GM12892 (cell line): ENCODE measurements at places on chromosomes 3 and 15.

- no peak for DNase-seq
These were observed 1183.6 kb downstream of the NSUN3 start for GRCh38 chr3:95246413-95246812.

GRCh38 chr15:39657668-39658067 lies 76.8 kb downstream of the THBS1 start:
- DNase-seq, result no peak

DNA sequence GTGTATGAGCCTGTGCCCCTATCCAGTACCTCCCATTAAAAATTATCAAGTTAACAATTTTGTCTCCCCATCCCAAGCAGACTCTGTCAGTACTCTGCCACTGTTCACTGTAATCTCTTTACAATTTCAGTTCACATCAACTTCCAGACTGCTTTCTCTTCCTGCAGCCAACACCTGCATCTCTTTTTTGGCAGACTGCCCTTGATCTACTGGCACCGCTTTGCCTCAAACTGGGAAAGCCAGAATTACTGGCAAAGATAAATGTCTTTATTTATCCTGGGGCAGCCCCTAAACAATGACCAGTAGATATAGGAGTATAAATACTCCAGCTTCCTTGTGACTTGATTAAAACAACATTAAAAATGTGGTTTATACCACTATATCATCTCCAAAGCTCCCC lies 494.1 kb downstream of the ZNF385D start:
- no peak for DNase-seq

DNA sequence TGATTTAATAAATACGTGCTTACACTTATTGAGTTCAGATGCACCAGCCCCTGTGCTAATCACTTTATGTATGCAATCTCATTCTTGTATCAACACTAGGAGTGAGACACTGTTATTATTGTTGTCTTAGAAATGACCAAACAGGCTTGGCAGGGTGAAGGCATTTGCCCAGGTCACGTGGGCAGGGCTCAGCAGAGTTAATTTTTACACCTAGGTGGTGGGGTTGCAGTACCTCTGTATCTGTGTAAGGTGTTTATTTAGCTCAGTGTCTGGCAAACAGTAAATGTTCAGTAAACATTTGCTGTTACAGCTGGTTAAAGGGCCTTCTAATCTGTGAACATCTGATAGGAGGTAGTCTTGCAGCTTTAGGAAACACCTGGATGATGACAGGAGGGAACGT lies 200.0 kb downstream of the CACNA2D3 start:
- DNase-seq, result no peak

- no peak for DNase-seq
These were observed 217.0 kb upstream of the C2CD4B start for GRCh38 chr15:62382046-62382445.

GRCh38 chr3:53996141-53996874 lies 104.6 kb upstream of the SELENOK start:
- DNase-seq, result no peak
